RPMI7951 (cell line): ENCODE measurements at places on chromosomes 16 and 17. TPM values are rescaled to one million over a fixed set of nuclear protein-coding genes. Genes with fewer than 3 reads are reported as not detected.

Gene NCBP3
- 7.9 and 9.7 TPM in 2 replicates for total RNA-seq

Gene QPRT
- 18.4 and 23.7 TPM in 2 replicates for total RNA-seq

Gene TXNL4B
- 12.6 and 13.2 TPM in 2 replicates for total RNA-seq

Gene ABCC3
- total RNA-seq: 23.1 and 28.4 TPM in 2 replicates

Gene LUC7L3
- 18.4 and 21.7 TPM in 2 replicates for total RNA-seq

Gene HAGH
- 50.7 and 68.8 TPM in 2 replicates for total RNA-seq

Gene GNGT2
- total RNA-seq: 0.60 TPM in 1 of 2 replicates, not detected in the other

Gene PERCC1
- total RNA-seq: not detected in 2 replicates

Gene TSPAN10
- 1.3 and 2.1 TPM in 2 replicates for total RNA-seq

Gene MRPL27
- total RNA-seq: 75.2 and 120 TPM in 2 replicates

Gene TMEM235
- total RNA-seq: not detected in 2 replicates

Gene ELMO3
- total RNA-seq: 0.48 and 0.78 TPM in 2 replicates

Gene FOXJ1
- total RNA-seq: not detected in 2 replicates

Gene TBCD
- 15.8 and 18.4 TPM in 2 replicates for total RNA-seq

Gene RPGRIP1L
- 14.7 and 15.9 TPM in 2 replicates for total RNA-seq

Gene ST6GALNAC2
- total RNA-seq: 10.7 and 11.4 TPM in 2 replicates

Gene SP2
- total RNA-seq: 0.98 and 1.6 TPM in 2 replicates

Gene COX6A2
- total RNA-seq: not detected in 2 replicates

Gene KRTAP9-8
- total RNA-seq: not detected in 2 replicates

Gene EVPL
- total RNA-seq: not detected in 2 replicates

Gene CENPV
- 6.5 and 14.8 TPM in 2 replicates for total RNA-seq

Gene ZFP3
- 0.36 and 0.39 TPM in 2 replicates for total RNA-seq
